SK-N-SH (cell line): ENCODE measurements at places on chromosomes 6 and 20. TPM values are rescaled to one million over a fixed set of nuclear protein-coding genes. Genes with fewer than 3 reads are reported as not detected.

DNA sequence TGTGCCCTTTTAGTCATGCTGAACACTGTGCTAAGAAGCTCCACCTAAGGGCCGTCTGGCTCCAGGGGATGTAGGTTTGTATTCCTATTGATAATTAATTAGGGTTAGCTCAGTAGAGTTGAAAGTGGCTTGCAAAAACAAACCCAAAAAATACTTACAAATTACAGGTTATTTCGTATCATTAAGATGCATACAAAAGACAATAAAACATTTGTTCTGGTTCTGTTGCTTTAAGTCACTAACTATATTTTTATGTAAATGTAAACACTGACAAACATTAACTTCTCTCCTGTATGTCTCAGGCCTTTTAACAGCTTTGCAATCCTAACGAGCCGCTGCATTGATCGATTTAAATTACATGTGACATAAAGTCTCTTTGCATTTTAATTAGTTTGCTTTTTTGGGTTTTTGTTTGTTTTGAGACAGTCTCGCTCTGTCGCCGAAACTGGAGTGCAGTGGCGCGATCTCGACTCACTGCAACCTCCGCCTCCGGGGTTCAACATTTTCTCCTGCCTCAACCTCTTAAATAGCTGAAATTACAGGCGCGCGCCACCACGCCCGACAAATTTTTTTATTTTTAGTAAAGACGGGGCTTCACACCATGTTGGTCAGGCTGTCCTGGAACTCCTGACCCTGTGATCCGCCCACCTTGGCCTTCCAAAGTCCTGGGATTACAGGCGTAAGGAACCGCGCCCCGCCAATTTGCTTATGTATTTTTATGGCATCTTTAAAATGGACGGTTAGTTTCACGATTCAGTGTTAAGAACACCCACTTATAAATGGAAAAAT, 110.9 kb downstream of the HFE start:
- no peak for DNase-seq

DNA sequence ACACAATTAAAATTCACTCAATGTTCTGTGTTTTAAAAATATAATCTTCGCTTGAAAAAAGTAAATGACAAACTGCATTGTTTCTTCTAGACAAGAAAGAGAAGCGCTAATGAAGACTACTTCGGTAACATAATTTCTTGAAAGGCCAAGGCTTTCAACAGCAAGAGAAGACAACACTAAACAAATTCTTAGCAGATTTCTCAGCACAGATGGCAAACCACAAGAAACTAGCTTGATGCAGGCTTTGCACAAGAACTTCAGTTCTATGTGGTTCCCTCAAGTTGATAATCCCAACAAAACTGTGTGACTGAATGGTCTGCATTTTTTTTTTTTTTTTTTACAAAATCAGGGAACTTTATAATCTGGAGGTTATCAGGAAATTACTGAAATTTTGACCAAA, 447.4 kb upstream of the NRSN1 start:
- DNase-seq: no peak

Gene APCDD1L
- 0.31 and 0.99 TPM in 2 replicates for polyA plus RNA-seq

GRCh38 chr6:15433511-15433861, 187.6 kb downstream of the JARID2 start:
- DNase-seq: no peak

Gene SPEF1
- polyA plus RNA-seq: 1.6 and 1.8 TPM in 2 replicates

- no peak for DNase-seq
Observed at GRCh38 chr6:11650025-11650696, 112.6 kb downstream of the TMEM170B start.

Gene GTF2H4
- 30.7 and 34.9 TPM in 2 replicates for polyA plus RNA-seq

Gene IPCEF1
- polyA plus RNA-seq: not detected in 2 replicates

- no peak for DNase-seq
Observed at GRCh38 chr6:21935561-21936028, 342.0 kb downstream of the SOX4 start.

DNA sequence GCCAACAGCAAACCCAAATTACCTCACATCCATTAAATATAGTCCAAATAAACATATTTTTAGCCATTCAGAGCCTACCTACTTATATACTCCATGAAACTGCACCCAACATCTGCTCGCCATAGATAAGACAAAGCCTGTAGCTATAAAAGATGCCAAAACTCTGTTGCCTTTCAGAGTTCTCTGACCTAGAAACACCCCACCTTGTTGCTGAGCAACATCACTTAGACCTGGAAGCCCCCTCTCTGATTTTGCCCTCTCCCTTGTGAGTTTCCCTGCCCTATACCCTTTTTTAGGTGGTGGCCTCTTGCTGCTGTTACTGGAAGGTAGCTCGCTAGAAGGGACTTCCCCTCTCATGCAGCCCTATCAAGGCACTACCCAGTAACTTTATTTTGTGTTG, 27.7 kb upstream of the FBXL4 start:
- DNase-seq: no peak

DNA sequence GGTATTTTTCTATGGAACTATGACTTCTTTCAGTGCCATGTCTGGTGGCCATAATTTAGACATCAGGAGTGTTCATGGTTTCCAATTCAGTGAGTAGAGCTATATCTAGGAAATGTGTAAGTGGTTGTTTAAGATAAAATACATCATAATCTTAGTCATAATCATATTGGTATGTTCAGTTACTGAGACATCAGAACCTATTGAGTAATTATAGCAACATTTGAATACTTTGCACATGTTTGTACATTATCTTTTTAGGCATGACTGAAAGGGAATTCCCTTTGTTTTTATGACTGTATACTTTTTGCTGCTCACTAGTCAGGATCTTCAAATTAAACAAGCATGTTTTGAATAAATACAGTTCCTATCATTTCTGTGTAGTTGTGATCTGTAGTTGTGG, 64.0 kb downstream of the STXBP5 start:
- DNase-seq: no peak

- DNase-seq: no peak
Observed at GRCh38 chr6:90126181-90126580, 170.5 kb downstream of the BACH2 start.

GRCh38 chr6:51024126-51024525, 205.5 kb downstream of the TFAP2B start:
- no peak for DNase-seq

DNA sequence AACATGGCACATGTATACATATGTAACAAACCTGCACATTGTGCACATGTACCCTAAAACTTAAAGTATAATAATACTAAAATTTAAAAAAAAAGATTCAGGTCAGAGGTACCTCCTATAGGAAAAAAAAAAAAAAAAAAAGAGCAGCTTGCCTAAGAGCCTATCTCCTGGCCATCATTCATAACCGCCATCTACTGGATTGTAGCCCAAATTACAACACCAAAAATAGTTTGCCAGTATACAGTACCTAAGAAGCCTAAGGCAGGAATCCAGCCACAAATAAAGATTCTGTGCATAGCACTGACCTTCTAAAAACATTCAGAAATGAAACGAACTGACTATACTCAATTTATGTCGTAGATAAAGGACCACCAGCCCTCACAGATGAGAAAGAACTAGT, 438.4 kb upstream of the ADGRB3 start:
- DNase-seq: no peak

Gene SLC35D3
- 0.05 and 0.16 TPM in 2 replicates for polyA plus RNA-seq

Gene APOBEC2
- not detected in 2 replicates for polyA plus RNA-seq

DNA sequence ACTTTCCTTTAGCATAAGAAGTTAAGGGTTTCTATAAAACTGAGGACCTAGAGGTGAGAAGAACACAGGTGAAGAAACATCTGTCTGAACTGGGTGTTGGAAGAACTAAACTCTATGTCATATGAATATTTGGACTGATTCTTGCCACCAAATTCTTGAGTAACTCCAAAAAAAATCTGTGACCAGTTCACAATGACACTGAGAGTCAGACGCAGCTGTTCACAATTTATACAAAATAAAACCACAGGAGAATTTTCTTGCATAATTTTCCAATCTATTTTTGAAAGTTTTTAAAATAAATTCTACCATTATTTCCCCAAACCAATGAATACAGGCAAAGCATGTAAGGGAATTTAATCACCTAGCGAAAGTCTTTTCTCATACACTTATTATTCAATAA, 148.1 kb upstream of the TCF21 start:
- DNase-seq: no peak

- no peak for DNase-seq
Observed at GRCh38 chr6:35311390-35312075, 13.9 kb downstream of the DEF6 start.

DNA sequence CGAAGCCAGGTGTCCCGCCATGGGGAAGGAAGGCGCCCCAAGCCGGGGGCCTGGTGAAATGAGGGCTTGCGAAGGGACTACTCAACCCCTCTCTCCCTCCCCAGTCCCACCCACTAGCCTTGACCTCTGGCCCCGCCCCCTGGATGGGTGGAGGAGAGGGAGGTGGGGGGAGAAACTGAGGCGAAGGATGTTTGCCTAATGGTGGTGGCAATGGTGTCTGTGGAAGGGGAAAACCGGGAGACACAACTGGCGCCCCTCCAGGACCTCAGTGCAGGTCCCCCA, at the start of gene POU5F1:
POU5F1 (minus strand) TSS at position 83 of the 282 bp plus-strand sequence; CDS start at position 21, 62 bp downstream.
- no peak for DNase-seq
